Keratinocyte (primary cell): ENCODE measurements at places on chromosomes 4 and X. TPM values are rescaled to one million over a fixed set of nuclear protein-coding genes. Genes with fewer than 3 reads are reported as not detected.

The LRCH2 gene
- not detected in 3 replicates for polyA plus RNA-seq

The FAM133A gene
- polyA plus RNA-seq = not detected in 3 replicates

The GJB1 gene
- polyA plus RNA-seq = not detected in 3 replicates

The ATP2B3 gene
- polyA plus RNA-seq = not detected in 3 replicates

GRCh38 chr4:159096434-159096833, 6.4 kb upstream of the RAPGEF2 start:
- H3K27ac ChIP-seq = no peak overlapping the region
- no peak for DNase-seq
- no peak overlapping the region for H3K4me3 ChIP-seq
- H3K27me3 ChIP-seq = no peaks in the 10 kb centered on the region

The CDKL2 gene
- 0.50 to 0.64 TPM (median 0.61 TPM) in 3 replicates for polyA plus RNA-seq

The AMTN gene
- not detected in 3 replicates for polyA plus RNA-seq

- no peaks in the 10 kb centered on the region for H3K27me3 ChIP-seq
- H3K4me1 ChIP-seq = no peaks in the 10 kb centered on the region
- H3K4me3 ChIP-seq = no peak overlapping the region
- H3K27ac ChIP-seq = no peak overlapping the region
Measured at GRCh38 chr4:180219080-180219479, 2024.1 kb upstream of the TENM3 start.
